ENCODE measurements at places on chromosomes 13 and 19.

DNA sequence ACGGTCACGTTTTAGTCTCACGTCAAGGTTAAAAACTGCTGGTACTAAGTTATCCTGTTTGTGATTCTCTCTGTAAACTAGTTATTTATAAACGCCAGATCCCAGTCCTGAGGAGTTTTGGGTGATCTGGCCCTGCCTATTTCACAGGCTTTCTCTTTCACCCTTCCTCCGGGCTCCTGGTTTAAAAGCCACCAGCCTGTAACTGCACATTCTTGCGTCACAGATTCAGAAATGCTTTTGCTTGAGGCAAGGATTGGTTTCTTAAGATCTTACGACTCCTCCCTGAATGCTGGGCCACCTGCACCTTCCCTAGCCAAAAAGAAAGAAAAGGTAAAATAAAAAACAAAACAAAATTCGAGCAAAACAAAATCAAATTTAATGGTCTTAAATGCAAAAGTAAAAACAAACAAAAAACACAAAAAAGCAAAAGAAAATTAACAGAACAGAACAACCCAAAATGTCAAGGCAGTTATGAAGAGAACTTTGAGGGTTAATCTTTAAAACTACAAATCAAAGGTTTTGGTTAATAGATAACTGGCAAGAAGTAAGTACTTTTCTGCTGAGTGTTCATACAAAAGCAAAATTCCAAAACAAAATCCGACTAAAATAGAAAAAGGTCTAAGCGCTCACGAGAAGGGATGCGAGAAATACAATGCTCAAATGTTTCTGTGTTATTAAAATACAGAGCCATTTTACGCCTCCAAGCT, 18.6 kb upstream of the TIMM44 start:
- no peak for DNase-seq

- no peak for DNase-seq
Observed at GRCh38 chr13:25203127-25203740, 31.1 kb upstream of the AMER2 start.

GRCh38 chr19:34345947-34346351, 19.0 kb upstream of the GPI start:
- DNase-seq = peak; percentile 92

GRCh38 chr19:6694147-6694815, 24.3 kb upstream of the TNFSF14 start:
- no peak for DNase-seq

GRCh38 chr19:18097217-18097992, at the start of gene MAST3:
TSS of gene MAST3 (plus strand) at chr19:18097778. CDS start at chr19:18097793, 15 bp downstream.
- no peak for DNase-seq
